ENCODE measurements at places on chromosomes 5 and 9.

GRCh38 chr9:75941577-75942311 is 51.3 kb downstream of the PCSK5 start:
- no peak for DNase-seq

DNA sequence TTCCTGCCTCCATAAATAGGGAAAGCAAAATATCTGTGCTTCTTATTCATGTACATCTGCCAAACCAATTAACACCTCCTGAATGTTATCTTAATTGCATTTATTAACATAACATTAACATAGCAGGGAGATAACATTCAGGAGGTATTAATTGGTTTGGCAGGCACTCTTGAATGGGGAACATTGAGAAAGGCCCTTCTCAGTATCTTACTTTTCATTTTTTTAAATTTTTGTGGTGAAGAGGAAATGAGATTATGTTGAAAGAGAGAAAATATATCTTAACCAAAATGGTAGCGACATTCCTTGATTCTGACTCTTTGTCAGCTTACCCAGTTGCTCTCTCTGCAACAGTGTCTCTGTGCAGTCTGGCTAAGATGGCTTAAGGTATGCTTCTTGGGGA is 100.4 kb upstream of the TLE1 start:
- DNase-seq, result no peak

GRCh38 chr5:31889001-31889561 is 250.2 kb downstream of the PDZD2 start:
- no peak for DNase-seq

GRCh38 chr5:132009706-132010405 is 1.6 kb downstream of the ACSL6 start:
- no peak for DNase-seq

GRCh38 chr9:135355521-135356011 is 124.0 kb upstream of the PPP1R26 start:
- no peak for DNase-seq

All from stimulated activated CD4-positive, alpha-beta T cell treated with anti-CD3 and anti-CD28 coated beads, TNF-alpha, amount 100 ng/mL, for 24 hours (primary cell).